Prostate gland (tissue), 2 donors: ENCODE measurements at places on chromosomes 13 and 19. TPM values are rescaled to one million over a fixed set of nuclear protein-coding genes. Genes with fewer than 3 reads are reported as not detected.

TJP3 gene
- total RNA-seq = 14.6 TPM

CEBPA gene
- 25.2 TPM for total RNA-seq

CPB2 gene
- total RNA-seq = not detected

CCL25 gene
- total RNA-seq = not detected

TMEM272 gene
- total RNA-seq = not detected

ERFL gene
- total RNA-seq = 0.36 TPM

MEF2B gene
- not detected for total RNA-seq

NBEA gene
- total RNA-seq = 13.6 TPM

PDCD5 gene
- 106 TPM for total RNA-seq

PEAK3 gene
- 0.80 TPM for total RNA-seq

KLK3 gene
- total RNA-seq = 7,620 TPM

KPTN gene
- total RNA-seq = 8.8 TPM

SRRM5 gene
- total RNA-seq = 0.59 TPM

TFPT gene
- total RNA-seq = 52.0 TPM

GRIN3B gene
- 0.34 TPM for total RNA-seq

SLAIN1 gene
- total RNA-seq = 132 TPM

ZNF543 gene
- total RNA-seq = 10.8 TPM

GAPDHS gene
- total RNA-seq = not detected

POU2F2 gene
- total RNA-seq = 3.4 TPM

KIR2DL1 gene
- not detected for total RNA-seq

PSPN gene
- total RNA-seq = 1.1 TPM

LILRB1 gene
- 1.2 TPM for total RNA-seq

MED16 gene
- total RNA-seq = 65.1 TPM

ZNF468 gene
- total RNA-seq = 49.2 TPM

CYP2S1 gene
- total RNA-seq = 1.1 TPM

FPR2 gene
- not detected for total RNA-seq

GPR183 gene
- total RNA-seq = 3.8 TPM

NOVA2 gene
- total RNA-seq = 0.87 TPM
